Stimulated activated CD8-positive, alpha-beta memory T cell treated with anti-CD3 and anti-CD28 coated beads, Interleukin-15, amount 100 ng/mL, for 24 hours (primary cell): ENCODE measurements at places on chromosomes 7 and 10.

DNA sequence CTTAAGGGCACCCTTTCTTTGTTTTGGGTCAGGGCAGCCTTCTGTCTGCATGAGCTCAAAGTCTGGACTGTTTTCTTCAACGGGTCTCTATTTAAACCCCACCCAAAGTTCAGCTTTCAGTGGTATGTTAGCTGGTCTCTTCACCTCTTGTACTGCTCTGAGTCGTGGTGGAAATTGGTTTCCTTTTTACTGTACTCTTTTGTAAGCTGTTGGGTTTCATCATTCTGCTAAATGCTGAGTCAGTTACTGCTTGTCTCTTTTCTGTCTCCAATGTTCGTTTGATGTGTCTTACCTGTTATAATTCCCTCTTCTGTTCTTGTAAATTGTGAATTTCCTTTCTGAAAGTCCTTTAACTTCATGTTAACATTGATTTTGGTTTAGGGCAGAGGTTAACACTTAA is 64.1 kb upstream of the MALRD1 start:
- no peak for DNase-seq

DNA sequence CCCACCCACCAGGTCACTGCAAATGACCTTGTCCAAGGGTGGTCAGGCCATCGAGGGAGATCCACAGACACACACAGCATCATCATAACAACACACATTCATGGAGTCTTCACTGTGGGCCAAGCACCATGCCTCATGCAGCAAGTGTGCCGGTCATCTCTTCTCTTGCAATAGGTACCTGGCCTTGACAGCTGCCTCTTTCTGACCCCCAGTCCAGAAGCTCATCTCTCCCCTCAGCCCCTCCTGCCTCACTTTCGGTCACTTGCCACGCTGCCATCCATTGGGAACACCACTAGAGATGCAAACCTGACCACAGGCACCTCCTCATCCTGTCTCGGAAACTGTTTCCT is 75.9 kb downstream of the OAT start:
- no peak for DNase-seq

DNA sequence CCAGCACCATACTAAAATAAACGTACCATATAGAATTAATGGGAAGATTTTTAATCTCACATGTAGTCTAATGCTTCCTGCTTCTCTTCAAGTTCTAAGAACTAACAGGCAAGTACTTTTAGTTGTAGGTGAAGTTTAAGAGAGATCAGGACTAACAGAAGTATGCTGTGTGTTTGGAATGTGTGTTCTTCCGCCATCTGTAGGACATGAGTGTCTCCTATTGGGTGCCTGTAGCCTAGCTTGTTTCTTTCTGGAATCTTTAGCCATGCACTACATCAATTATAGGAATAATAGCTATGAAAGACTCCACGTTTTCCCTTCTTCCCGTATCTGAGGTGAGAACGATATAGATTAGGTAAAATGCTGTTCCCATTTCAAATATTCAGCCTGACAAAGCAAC is 140.2 kb upstream of the AHR start:
- DNase-seq: no peak

DNA sequence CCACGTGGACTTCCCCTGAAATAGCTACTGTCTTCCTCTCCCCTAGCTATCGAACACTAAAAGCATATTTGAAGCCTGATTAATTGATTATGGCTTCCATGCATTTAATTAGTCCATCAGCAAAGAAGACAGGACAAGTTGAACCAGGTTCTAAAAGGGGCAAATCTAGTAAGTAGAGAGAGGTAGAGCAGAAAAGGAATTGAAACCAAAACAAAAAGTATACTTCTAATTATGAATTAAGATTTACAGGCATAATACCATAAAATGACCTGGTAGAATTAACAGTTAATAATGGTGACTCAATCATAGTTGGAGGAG is 393 bp upstream of the DNAJC1 start:
- no peak for DNase-seq

DNA sequence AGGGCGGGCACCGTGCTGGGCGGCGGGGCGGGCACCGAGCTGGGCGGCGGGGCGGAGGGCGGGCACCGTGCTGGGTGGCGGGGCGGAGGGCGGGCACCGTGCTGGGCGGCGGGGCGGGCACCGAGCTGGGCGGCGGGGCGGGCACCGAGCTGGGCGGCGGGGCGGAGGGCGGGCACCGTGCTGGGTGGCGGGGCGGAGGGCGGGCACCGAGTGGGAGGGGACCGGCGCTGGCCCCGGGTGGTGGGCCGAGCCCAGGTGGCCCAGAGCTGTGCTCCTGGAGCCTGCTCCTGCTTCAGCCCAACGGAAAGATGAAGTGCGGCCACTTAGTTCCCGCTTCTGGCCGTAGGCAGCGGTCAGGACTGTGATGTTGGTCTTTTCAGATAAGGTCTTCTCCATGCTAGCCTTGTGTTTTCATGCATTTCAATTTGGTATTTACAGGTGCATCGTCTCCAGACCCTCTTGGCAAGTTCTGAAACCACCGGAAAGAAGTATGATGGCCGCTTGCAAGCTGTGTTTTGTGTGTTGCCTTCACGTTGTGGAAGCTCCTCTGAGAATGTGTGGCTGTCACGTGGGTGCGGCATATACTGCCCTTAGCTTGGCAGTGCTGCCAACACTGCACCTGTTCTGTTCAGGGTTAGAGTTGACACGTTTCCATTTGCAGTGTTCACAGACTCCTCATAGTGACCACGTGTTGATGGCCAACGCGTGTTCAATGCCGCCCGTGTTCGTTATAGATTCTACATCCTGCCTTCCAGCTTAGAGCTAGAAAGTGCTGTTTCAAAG is 25.2 kb downstream of the IQCE start:
- DNase-seq: no peak

DNA sequence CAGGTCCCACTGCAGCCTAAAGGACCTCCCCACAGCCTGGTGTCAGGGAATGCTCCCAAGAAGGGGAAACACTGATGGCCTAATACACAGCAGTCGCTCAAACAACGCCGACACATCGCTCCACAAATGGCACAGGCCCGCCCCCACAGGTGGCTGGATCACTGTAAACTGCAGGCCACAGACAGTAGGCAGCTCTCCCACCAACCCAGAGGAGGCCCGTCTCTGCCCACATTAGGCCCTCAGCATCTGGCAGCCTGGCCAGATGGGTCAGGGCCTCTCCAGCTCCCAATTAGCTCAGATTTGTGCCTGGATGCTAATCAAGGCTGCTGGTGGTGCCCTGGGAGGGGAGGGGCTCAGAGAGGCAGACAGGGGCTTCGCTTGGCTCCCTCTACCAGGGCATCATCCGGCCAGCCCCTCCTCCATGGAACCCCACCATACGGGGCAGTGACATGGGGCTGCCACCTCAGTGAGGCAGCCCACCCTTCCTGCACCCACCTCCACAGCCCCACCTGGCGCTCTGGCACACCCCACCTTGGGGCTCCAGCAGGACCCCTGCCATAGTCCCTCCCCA is 42.7 kb downstream of the CAMK2B start:
- no peak for DNase-seq

DNA sequence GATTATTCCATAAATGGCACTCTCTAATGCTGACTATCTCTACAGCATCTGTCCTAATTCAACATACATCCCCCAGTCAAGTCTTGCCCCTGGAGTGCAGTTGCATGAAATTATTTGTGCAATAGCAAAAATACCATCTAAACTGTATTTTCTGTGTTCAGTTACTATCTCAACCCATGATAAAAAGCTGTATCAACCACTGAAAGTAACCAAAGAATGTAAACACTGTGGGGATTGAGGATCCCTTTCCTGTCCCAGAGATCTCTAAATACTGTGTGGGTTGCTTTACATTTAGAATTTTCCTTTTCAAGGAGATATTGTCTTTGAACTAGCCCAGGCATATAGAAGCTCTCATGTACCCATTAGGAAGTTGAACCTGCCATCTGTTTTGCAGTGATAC is 23.9 kb upstream of the DGKI start:
- no peak for DNase-seq

DNA sequence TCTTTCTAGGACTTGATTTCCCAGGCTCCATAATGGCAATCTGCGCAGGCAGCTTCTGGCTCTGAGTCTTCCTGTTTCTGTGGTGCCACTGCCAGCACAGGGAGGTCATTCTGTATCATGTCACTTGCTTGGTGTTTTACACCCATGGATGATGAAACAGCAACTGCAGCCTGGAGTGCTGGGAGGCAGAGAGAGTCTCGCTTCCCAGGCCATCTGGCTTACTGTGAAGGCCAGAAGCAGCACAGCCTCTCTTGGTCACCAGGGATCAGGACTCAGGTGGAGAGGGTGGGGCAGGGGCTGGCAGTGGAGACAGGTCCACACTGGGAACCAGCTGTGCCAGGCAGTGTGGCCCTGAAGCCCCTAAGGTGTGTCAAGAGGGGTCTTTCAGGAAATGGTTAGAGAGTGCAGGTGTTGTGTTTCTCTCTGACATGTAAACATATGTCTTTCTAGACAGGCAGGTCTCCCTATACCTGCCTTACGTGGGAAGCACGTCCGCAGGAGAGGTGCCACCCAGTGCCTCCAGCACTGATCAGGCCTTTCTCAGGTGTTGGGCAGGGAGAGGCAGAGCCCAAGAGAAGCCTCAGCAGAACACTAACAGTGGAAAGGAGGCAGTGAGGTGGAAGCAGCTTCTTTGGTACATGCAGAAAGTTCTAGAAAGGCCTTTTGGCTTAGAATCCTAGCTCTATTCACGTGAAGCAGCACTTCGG is 71.4 kb downstream of the INSIG1 start:
- DNase-seq: no peak

GRCh38 chr10:84416245-84416555 is 87.8 kb downstream of the CCSER2 start:
- DNase-seq: no peak

DNA sequence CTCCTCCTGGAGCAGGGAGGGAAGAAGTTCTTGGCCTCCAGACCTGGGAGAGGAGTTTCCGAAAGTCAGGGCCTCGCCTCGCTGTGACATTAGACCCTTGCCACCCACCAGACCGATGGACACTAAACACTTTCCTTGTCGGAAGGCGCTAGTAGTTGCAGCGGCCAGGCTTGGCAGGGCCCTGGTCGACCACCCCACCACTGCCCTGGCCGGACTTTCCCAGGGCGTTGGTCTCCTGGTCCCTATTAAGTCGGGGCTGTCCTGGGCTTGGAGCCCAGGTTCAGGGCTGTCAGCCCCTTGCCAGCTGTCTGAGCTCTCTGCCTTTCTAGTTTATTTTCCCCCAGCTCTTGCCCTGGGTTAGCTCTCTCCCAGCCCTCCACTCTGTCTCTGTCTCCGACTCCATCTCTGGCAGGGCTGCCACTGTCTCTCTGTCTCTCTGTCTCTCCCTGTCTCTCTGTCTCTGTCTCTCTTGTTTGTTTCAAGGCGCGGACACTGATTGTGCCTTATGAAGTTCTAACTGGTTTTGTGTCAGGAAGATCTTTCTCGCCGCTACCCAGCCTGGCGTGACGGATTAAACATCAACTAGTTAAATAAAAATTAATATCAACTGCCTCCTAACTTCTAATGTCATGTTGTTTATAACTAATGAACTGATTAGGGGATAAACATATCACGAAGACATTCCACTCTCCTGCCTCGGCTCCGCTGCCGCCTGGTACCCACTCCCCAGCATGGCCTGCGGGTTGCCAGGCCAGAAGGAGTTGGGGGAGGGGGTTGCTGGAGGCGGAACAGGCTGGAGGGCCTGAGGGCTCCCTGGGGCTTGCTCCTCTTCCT is 13.8 kb upstream of the PAX2 start:
- no peak for DNase-seq

- no peak for DNase-seq
Measured at GRCh38 chr7:139341776-139342226, 664 bp downstream of the FMC1 start.

DNA sequence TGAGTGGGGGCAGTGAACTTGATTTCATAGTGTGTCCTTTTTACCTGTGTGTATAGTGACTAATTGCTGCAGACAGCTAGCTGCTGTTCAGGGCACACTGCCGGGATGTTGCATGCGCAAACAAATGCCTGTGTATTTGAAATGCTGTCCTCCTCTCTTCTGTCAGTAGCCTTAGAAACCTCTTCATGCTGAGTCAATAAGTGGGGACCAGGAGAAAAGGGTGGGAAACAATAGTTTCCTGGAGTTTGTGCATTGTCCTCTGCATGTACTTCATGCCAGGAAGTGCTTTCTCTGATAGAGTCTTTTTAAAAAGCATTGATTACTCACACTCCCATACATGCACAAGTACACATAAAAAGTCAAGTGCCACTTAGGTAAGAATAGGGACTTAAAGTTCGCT is 1183.7 kb upstream of the CELF2 start:
- no peak for DNase-seq

DNA sequence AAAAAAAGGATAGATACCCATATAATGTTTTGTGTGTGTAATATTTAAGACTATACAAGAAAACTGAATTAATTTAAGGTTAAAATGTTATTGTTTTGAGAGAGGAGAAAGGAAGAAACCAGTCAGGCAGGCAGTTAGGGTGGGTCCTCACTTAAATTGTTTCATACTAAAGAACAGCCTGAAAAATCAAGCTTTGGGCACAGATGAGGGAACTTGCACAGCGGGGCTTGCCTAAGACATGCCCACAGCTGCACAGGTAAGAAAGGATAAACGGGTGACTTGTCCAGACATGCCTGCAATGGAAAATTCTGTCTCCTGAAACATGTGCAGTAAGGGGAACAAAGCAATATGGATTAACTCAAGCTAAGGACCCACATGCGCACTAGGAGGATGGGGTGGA is 158.4 kb downstream of the BBS9 start:
- DNase-seq: no peak

DNA sequence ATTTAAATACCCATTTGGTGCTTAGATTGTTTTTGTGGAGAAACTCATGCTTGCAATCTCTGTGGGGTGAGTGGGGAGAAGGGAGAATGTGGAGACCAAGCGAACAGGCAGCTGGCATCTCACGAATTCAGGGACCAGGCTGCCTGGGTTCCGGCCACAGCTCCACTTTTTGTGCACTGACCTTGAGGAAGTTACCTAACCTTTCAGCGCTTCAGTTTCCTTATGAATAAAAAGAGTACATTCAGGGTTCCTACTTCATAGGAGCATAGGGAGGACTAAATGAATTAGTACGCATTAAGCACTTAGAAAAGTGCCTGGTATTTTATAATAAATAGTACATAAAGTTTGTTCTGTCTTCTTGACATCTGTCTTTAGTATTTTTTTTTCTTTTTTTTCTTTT is 72.5 kb downstream of the PRTFDC1 start:
- no peak for DNase-seq

GRCh38 chr7:114658216-114658615 is 243.6 kb downstream of the FOXP2 start:
- DNase-seq: no peak

- DNase-seq: no peak
Measured at GRCh38 chr7:74284781-74285259, 4.4 kb upstream of the CLIP2 start.

GRCh38 chr10:73814896-73815718 is 3.7 kb upstream of the NDST2 start:
- no peak for DNase-seq

- no peak for DNase-seq
Measured at GRCh38 chr10:103921750-103922195, 3.8 kb upstream of the STN1 start.

- no peak for DNase-seq
Measured at GRCh38 chr10:101066146-101066895, 4.5 kb downstream of the KAZALD1 start.

GRCh38 chr10:7519351-7519750 is 108.5 kb upstream of the SFMBT2 start:
- DNase-seq: no peak

- no peak for DNase-seq
Measured at GRCh38 chr7:31102151-31102972, 50.3 kb downstream of the ADCYAP1R1 start.
